Cardiac ventricle fibroblast (primary cell): ENCODE measurements at places on chromosomes 5 and 9. TPM values are rescaled to one million over a fixed set of nuclear protein-coding genes. Genes with fewer than 3 reads are reported as not detected.

CER1 gene
- not detected in 2 replicates for total RNA-seq

PDE6A gene
- not detected in 2 replicates for total RNA-seq

MSANTD3 gene
- 25.1 and 37.8 TPM in 2 replicates for total RNA-seq

CRB2 gene
- not detected in 2 replicates for total RNA-seq

MYOZ3 gene
- 0.20 and 2.0 TPM in 2 replicates for total RNA-seq

ADAM19 gene
- total RNA-seq = 8.0 and 8.8 TPM in 2 replicates

KIF20A gene
- 4.8 and 4.9 TPM in 2 replicates for total RNA-seq

GFPT2 gene
- total RNA-seq = 81.7 and 98.0 TPM in 2 replicates

RUSC2 gene
- 15.7 and 17.8 TPM in 2 replicates for total RNA-seq

PTGS1 gene
- 122 and 135 TPM in 2 replicates for total RNA-seq
